ENCODE measurements at places on chromosomes 7 and 10.

DNA sequence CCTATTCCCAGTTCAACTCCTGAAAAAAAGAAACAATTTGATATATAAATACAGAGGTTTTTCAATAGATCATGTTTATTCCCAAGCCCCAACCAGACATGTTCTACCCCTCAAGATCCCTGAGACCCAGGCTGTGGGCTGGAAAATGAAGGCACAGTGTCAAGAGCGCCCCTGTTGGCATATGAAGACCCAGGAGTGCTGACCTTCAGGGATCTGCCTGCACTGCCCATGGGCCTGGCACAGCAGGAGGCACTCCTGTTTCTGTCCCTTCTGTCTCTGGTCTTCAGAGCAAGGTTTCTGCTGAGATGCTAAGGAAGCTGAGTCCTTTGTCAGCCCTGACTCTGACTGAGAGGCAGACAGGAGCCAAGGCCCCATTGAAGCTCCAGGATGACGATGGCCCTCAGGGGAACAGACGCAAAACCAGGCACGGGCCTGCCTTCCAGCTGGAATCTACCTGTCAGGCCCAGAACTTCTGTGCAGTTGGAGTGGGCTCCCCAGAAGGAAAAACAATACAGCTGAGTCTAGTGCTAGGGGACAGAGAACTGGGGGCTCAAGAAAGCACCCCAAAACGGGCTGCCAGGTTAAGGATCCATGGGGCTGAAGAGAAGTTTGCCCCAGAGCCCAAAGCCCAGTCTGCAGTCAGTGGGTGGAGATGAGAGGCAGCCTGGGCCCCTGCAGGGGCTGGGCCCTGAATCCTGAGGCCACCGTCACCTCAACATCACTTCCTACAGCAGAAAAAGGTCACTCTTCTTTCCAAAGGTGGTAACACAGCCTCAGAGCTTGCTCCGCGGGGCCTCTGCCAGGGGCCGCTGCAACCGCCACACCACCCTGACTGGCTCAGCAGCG, 6.7 kb upstream of the AIFM2 start:
- no peaks in the 10 kb centered on the region for H3K4me1 ChIP-seq
- H3K27ac ChIP-seq = no peak overlapping the region
- no peaks in the 10 kb centered on the region for H3K27me3 ChIP-seq
- peaks cover 11% of the 10 kb centered on the region for H3K36me3 ChIP-seq
- H3K4me3 ChIP-seq = no peak overlapping the region

DNA sequence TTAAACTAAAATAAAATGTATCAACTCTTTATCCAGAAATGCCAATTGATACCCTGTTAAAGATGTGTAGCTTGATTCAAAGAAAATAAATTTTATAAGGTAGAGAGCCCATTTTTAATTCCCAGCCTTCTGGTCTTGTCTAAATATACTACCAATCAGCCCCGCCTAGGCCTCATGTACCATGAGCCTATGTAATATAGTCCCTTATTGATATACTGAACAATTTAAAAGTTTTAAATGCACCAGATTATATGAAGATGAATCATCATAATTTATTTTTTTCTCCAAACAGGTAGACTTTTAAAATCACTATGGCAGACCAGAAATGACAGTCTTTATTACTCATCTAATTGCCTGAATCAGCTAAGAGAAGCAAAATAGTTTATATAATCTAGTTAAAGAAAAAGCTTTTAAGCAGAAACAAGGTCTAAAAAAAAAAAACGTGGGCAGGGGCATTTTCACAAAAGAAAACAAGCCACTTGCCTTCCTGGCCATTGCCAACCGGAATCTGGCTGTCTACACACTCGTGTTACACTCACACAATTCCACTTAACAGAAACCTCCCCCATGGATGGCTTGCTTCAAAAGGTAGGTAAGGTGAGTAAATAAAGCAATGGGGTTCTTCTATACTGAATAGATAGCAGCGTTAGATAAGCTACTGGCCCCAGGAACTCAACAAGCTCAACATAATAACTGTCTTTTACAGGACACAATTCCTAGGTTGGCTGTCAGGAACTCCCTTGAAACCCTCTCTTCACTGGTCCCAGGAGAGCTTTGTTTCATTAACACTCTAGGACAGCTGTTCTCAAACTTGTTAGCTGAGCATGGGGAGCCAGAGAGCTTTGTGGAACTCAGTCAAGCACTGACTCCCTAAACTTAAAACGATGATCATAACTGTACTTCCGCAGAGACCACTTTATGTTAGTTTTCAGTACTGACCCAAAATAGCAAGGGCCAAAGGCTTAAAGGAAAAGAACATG, 37.2 kb downstream of the RAPGEF5 start:
- peaks cover 7% of the 10 kb centered on the region for H3K36me3 ChIP-seq
- no peaks in the 10 kb centered on the region for H3K27me3 ChIP-seq
- no peak for DNase-seq
- no peak overlapping the region for H3K4me3 ChIP-seq

GRCh38 chr10:580778-581177, 108.7 kb downstream of the DIP2C start:
- H3K4me3 ChIP-seq = no peak overlapping the region
- no peaks in the 10 kb centered on the region for H3K36me3 ChIP-seq
- H3K4me1 ChIP-seq = no peaks in the 10 kb centered on the region
- no peaks in the 10 kb centered on the region for H3K27me3 ChIP-seq
- no peak overlapping the region for H3K27ac ChIP-seq

DNA sequence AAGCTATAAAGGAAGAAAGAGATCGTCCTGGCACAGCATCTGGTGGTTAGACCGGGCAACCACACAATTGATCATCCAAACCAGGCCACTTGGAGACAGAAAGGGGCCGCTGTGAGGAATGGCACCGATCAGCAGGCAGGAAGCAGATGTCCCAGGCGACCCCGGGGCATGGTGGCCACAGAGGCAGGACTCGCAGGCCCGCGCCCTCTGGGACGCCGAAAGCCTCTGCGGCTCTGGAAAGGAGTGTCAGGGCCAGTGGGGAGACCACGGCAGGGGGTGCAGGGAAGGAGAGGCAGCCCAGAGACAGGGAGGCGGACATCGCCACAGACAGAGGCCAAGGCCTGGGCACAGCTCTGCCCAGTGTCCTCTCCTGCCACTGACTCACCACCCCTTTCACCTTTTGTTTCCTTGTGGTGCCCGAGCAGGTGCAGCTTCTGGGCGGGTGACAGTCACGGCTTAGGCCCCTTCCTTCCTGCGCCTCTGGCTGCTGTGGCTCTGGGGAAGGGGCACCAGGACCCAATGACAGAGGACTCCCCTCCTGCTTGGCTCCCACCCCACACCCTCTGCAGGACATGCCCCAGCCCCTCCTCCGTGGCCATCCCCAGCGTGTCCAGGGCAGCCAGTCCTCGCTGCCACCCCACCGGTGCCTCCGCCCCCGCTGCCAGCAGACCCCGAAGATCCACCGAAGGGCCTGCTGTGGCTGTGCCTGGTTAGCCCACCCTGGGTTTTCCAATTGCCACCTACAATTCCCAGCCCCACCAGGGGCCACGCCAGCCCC, 10.9 kb downstream of the STK32C start:
- no peak overlapping the region for H3K4me3 ChIP-seq
- peaks cover 15% of the 10 kb centered on the region for H3K27me3 ChIP-seq

DNA sequence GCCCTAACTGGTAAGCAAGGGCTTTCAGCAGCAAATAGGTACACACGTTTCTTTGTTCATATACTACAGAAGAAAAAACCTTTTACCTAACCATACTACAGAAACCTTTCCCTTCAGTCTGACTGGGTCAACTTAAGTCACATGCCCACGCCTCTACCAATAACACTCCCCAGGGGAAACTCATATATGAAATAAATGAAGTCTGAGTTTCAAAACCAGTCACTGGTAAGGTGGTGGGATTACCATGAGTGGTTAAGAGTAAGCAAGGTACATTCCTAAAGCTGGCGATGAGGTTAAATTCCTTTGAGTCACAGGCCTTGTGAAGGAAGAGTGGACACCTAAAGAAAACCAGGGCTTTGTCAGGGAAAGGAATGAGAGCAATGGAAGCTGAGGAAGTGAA, 21.4 kb upstream of the KIF20B start:
- no peak for DNase-seq
- no peaks in the 10 kb centered on the region for H3K4me1 ChIP-seq
- H3K4me3 ChIP-seq = no peak overlapping the region
- H3K36me3 ChIP-seq = no peaks in the 10 kb centered on the region
- no peak overlapping the region for H3K27ac ChIP-seq
- H3K27me3 ChIP-seq = no peaks in the 10 kb centered on the region

DNA sequence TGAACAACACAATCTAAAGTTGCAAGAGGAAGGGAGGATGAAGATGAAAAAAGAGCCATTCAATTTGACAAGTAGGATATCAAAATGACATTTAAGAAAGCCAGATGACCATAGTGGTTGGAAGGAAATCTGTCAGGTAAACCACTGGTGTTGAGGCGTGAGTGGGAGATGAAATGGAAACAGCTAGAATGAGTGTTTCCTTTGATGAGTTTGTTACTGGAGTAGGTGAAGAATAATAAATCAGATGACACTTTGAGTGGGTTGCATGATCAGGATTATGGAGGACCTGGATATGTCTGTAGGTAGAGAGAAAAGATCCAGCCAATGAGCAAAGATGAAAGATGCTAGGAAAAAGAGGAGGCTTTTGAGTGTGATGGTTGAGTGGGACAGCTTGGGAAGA, 33.1 kb downstream of the AKR1B1 start:
- no peak for DNase-seq
- no peaks in the 10 kb centered on the region for H3K27me3 ChIP-seq

GRCh38 chr7:44401692-44402091, 76.3 kb upstream of the CAMK2B start:
- peaks cover 59% of the 10 kb centered on the region for H3K36me3 ChIP-seq
- DNase-seq = no peak
- H3K4me1 ChIP-seq = no peaks in the 10 kb centered on the region

DNA sequence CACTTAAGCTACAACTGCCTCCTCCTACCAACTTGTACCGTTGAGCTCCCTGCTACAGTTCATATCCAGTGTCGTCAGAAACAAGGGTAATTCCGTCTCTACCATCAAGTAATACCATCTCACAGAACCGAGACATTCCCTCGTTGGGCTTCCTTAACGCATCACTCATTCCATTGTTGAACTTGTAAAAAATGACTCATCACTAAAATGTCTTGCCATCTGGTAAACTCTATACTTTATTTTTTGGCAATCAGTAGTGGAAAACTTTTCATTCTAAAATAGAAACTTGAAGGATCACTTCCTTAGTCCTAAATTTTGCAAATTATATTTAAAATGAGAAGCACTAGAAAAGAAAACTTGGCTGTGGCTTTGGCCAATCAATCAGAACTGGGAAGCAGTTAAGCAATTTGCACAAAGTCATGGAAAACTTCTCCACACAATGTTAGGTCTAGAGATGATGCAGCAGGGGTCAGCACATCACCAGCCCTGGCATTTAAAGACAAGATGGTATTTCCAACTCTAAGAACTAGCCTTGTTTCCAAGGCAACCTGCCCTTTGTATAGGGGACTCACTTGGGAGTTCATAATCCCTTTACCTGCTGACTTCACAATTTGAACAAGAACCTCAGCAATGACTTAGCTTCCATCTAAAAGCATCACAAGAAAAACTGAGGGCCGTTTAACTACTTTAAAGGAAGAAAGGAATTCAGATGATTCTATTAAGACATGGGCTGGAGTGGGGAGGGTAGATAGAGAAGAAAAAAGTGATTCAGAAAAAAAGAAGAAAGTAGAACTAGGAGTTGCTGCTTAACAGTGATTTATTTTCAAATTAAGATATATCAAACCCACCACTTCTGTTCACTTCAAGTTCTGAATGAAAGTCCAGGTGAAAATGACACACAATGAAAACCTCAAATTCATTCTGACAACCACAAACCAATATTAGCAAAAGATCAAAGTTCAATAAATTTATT, 288.1 kb downstream of the PARD3 start:
- no peaks in the 10 kb centered on the region for H3K36me3 ChIP-seq
- no peak overlapping the region for H3K4me3 ChIP-seq
- no peak overlapping the region for H3K27ac ChIP-seq
- H3K4me1 ChIP-seq = no peaks in the 10 kb centered on the region
- DNase-seq = no peak
- no peaks in the 10 kb centered on the region for H3K27me3 ChIP-seq

DNA sequence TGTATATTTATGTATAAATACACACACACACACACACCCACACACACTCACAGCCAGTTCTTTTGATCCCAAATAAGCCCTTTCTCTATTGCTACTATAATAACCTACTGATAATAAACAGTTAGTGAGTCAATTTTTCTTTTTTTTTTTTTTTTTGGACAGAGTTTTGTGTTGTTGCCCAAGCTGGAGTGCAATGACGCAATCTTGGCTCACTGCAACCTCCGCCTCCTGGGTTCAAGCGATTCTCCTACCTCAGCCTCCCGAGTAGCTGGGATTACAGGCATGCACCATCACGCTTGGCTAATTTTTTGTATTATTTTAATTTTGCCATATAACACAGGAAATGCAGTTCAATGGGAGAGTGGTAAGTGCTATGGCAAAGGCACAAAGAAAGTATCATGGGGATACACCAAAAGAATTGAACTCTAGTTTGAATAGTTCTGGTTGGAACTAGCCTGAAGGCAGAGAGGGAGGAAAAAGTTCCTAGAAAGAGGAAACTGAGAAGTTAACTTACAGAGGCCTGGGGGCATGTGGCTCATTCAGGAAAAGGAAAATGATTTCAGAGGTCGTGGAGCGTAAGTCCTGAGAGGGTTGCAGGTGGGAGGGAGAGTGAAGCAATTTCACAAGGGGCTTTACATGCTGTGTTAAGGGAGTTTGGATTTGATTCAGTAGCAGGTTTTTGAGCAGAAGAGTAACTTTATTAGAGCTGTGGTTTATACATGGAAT, 44.4 kb upstream of the JCAD start:
- no peaks in the 10 kb centered on the region for H3K27me3 ChIP-seq
- no peaks in the 10 kb centered on the region for H3K4me1 ChIP-seq
- DNase-seq = no peak
- no peaks in the 10 kb centered on the region for H3K36me3 ChIP-seq
- H3K27ac ChIP-seq = no peak overlapping the region

DNA sequence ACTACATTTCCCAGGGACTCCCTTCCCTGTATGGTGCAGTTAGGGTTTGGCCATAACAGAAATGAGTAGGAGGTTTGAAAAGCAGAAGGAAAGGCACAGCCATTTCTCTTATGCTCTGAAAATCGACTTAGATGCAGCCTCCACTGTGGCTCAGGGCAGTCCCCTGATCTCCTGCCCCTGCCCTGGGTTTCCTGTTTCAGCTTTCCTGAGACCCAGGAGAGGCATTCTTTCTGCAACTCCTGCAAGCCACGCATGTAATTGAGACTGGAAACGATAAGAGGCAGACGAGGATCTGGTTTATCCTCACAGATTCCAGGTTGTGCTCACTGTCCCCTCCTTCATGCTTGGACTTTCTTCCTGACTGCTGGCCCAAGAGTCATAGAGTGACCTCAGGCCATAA, 461.2 kb upstream of the VSTM2A start:
- H3K4me1 ChIP-seq = no peaks in the 10 kb centered on the region
- no peak overlapping the region for H3K27ac ChIP-seq

GRCh38 chr7:6096581-6096980, 65.4 kb downstream of the ANKRD61 start:
- H3K36me3 ChIP-seq = no peaks in the 10 kb centered on the region
- no peak overlapping the region for H3K27ac ChIP-seq
- H3K27me3 ChIP-seq = no peaks in the 10 kb centered on the region
- DNase-seq = no peak
- no peak overlapping the region for H3K4me3 ChIP-seq

All from large intestine (tissue), 12 donors.